Stimulated activated CD4-positive, alpha-beta T cell treated with anti-CD3 and anti-CD28 coated beads, Interleukin-4, amount 100 ng/mL, for 48 hours (primary cell): ENCODE measurements at places on chromosomes 2 and 18.

GRCh38 chr2:109331896-109332848 lies 203.2 kb downstream of the SH3RF3 start:
- DNase-seq: no peak

DNA sequence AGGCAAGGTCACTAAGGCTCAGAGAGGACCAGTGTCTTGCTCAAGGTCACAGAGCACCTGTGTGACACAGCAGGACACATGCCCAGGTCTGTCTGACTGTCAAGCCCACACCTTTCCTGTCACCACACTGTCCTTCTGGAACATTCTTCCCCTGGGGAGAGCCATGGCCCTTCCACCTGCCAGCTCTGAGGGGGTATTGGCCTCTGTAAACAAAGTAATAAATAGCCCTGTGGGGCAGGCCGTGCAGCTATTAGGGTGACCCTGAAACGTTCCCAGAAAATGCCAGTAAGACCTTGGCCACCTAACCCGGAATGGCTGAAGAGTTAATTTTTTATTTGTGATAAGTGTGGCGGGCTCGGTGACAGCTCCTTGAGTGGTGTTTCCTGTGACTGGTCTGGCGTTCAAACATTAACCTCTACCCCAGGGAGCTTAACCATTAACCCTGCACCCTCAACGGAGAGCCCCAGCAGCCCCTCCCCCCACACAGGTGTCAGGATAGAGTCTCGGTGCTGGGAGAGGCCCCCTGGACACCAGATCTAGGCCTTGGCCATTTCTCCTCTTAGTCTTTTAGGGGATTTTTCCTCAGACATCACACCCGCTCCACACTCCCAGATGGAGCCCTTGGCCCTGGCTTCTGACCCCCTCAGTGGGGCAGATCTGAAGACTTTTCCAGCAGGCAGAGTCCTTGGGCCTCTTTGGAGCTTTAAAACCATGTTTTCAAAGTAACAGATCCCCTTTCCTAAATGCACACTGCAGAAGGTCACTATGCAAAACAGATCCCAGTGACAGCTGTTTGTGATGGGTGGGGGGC lies 36.6 kb downstream of the SCTR start:
- no peak for DNase-seq

GRCh38 chr2:46377101-46377581 lies 79.9 kb downstream of the EPAS1 start:
- DNase-seq: no peak

DNA sequence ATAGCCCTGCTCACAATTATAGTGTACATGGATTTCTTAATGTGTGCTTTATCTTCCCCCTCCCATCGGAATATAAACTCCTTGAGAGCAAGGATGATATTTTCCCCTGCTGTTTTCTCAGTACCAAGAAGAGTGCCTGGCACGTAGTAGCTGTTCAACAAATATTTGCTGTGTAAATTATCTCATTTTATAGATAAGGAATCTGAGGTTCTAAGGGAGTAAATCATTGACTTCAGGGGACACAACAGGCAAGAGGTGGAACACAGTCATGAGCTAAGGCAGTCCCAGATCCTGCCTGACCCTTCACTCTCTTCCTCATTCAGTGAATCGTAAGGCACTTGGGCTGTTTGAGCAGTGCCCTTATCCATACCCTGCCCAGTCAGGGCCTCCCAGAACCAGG lies 187.3 kb upstream of the TNP1 start:
- no peak for DNase-seq
